CD8-positive, alpha-beta memory T cell (primary cell): ENCODE measurements at places on chromosomes 16 and 17. TPM values are rescaled to one million over a fixed set of nuclear protein-coding genes. Genes with fewer than 3 reads are reported as not detected.

DNA sequence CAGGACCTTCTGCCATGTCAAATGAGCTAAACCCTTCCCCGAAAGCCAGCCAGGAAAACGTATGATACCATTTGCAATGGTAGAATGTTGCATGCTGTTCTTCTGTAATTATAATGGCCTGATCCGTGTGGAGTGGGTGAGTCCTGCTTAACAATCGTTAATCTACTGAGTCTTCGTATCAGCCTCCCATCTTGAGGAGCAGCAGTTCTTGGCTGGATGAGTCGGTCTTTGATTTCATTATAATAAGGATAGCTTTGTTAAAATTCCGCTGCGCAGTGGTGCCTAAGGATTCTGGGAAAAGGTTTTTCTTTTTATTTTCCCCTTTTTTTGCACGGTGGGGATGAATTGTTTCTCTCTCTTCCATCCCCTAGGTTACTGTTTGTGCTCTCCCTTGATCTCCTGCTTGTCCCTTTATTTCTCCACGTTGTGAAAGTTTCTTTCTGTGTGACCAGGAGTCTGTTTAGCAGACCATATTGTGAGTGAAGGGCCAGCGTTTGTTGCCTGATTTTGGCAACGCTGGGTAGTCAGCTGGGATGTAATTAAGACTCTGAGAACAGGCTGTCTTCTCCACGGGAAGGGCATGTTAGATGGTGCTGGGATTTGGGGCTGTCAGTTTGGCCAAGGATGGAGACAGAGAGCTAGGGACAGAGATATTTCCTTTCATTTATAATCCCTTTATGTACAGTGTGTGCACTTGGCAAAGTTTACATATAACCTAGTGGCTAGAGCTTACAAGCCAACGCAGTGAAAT is 263.0 kb downstream of the FTO start:
- no peak overlapping the region for H3K4me3 ChIP-seq
- DNase-seq: no peak
- H3K36me3 ChIP-seq: no peaks in the 10 kb centered on the region
- no peaks in the 10 kb centered on the region for H3K4me1 ChIP-seq

BIRC5 gene
- polyA plus RNA-seq: 0.69 TPM

GRCh38 chr17:43324205-43324893 is 74.4 kb upstream of the ARL4D start:
- no peaks in the 10 kb centered on the region for H3K4me1 ChIP-seq
- H3K27ac ChIP-seq: no peak overlapping the region
- DNase-seq: no peak
- no peak overlapping the region for H3K4me3 ChIP-seq
- H3K36me3 ChIP-seq: no peaks in the 10 kb centered on the region

GRCh38 chr16:27149986-27150385 is 53.3 kb upstream of the KDM8 start:
- H3K36me3 ChIP-seq: no peaks in the 10 kb centered on the region
- no peak overlapping the region for H3K4me3 ChIP-seq
- no peak for DNase-seq
- peaks cover 5% of the 10 kb centered on the region for H3K4me1 ChIP-seq

DNA sequence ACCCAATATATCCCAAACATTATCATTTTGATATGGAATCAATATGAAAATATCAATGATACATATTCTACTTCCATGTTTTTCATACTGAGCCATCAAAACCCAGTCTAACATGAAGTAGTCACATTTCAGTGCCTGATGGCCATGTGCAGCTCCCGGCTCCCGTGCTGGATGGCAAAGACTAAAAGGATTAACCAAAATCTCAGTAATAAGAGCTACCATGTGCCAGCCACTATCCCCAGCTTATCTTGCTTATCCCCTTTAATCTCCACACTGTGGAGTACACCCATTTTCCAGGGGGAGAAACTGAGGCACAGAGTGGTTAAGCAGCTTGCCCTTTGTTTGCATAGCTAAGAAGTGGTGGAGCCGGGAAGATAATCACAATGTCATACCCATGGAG is 9.2 kb downstream of the CD300LG start:
- H3K27ac ChIP-seq: no peak overlapping the region
- no peak overlapping the region for H3K4me3 ChIP-seq
- DNase-seq: no peak
- H3K27me3 ChIP-seq: no peaks in the 10 kb centered on the region
- no peaks in the 10 kb centered on the region for H3K4me1 ChIP-seq
- H3K36me3 ChIP-seq: no peaks in the 10 kb centered on the region

UTS2R gene
- polyA plus RNA-seq: not detected

KRTAP9-3 gene
- not detected for polyA plus RNA-seq

DNA sequence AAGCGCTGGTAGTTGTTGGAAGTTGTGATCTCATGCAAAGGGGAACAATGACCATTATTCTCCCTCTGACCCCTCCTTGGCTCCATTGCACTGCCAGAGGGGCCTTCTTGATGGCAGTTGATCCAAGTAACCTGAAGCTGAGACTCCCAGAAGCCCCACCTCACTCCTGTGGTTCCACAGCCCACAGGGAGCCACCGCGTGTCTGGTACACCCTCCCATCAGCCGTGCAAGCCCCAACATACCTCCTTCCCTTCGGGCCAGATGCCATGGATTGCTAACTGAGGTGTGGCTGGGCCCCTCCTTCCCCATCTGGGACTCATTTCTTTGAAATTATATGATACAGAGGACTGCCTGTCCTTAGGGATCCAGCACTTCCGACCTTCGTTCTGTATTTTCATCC is 17.8 kb downstream of the SAP30BP start:
- peaks cover 43% of the 10 kb centered on the region for H3K4me1 ChIP-seq
- DNase-seq: no peak
- no peak overlapping the region for H3K4me3 ChIP-seq

ITGA2B gene
- polyA plus RNA-seq: 0.12 TPM

- DNase-seq: no peak
- H3K36me3 ChIP-seq: no peaks in the 10 kb centered on the region
- H3K27ac ChIP-seq: no peak overlapping the region
- H3K4me1 ChIP-seq: peaks cover 14% of the 10 kb centered on the region
Measured at GRCh38 chr16:89707695-89708094, 6.2 kb upstream of the SPATA2L start.

TNFRSF17 gene
- not detected for polyA plus RNA-seq

DNA sequence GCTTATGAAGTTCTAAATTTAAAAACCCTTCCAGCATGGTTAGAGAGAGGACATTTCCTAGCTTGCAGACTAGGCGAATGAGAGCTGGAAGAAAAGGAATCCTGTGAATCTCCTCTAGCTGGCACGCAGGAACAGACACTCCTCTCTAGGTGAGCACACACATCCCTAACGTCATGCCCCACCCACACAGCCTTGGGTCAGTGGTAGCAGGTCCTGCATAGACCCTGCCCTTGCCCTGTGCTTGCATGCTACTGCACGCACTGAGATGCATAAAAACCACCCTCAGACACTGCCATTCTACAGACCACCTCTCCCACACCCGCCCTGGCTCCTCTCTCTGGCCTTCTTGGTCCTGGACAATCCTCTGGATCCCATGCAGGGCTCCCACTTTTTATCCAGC is 23.5 kb downstream of the CES1 start:
- H3K4me3 ChIP-seq: no peak overlapping the region
- H3K4me1 ChIP-seq: no peaks in the 10 kb centered on the region
- no peak overlapping the region for H3K27ac ChIP-seq
- H3K36me3 ChIP-seq: no peaks in the 10 kb centered on the region
- H3K27me3 ChIP-seq: no peaks in the 10 kb centered on the region
- DNase-seq: no peak

GRCh38 chr17:48753794-48754499 is 25.4 kb upstream of the HOXB13 start:
- peaks cover 83% of the 10 kb centered on the region for H3K27me3 ChIP-seq
- no peak for DNase-seq
- H3K27ac ChIP-seq: no peak overlapping the region
- H3K4me1 ChIP-seq: no peaks in the 10 kb centered on the region
- no peak overlapping the region for H3K4me3 ChIP-seq
- no peaks in the 10 kb centered on the region for H3K36me3 ChIP-seq

- H3K4me3 ChIP-seq: no peak overlapping the region
- no peaks in the 10 kb centered on the region for H3K36me3 ChIP-seq
- no peak for DNase-seq
- no peak overlapping the region for H3K27ac ChIP-seq
Measured at GRCh38 chr17:8392274-8392673, 5.4 kb downstream of the RNF222 start.

DNA sequence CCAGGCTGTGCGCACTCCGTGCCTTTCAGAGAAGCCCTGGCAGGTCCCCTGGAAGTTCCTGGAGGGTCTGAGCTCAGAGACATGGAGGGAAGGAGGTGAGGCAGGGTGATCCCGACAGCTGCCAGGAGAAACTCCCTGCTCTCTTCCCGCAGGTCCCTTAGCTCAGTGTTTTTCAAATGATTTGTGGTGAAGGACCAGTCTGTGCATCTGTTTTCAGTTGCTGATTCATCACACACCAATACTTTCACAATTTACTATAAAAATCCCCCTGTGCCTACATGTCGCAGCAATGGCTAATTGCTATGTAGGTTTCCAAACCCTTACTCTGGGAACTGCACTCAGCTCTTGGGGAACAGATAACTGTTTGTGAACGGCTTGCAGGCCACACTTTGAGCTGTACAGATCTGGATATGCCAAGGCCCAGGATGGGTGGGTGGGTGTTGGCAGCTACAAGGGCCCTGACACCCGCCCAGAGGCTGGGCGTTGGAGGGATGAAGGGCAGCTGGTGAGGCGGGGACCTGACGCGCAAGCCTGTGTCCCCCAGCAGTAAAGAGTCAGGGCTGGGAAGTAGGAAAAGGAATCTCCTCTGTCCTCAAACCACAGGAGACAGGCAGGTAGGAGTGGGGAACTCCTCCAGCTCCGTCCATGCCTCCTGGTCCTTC is 20.5 kb upstream of the EMP2 start:
- H3K4me1 ChIP-seq: no peaks in the 10 kb centered on the region
- H3K4me3 ChIP-seq: no peak overlapping the region
- H3K36me3 ChIP-seq: no peaks in the 10 kb centered on the region
- H3K27me3 ChIP-seq: no peaks in the 10 kb centered on the region

DNA sequence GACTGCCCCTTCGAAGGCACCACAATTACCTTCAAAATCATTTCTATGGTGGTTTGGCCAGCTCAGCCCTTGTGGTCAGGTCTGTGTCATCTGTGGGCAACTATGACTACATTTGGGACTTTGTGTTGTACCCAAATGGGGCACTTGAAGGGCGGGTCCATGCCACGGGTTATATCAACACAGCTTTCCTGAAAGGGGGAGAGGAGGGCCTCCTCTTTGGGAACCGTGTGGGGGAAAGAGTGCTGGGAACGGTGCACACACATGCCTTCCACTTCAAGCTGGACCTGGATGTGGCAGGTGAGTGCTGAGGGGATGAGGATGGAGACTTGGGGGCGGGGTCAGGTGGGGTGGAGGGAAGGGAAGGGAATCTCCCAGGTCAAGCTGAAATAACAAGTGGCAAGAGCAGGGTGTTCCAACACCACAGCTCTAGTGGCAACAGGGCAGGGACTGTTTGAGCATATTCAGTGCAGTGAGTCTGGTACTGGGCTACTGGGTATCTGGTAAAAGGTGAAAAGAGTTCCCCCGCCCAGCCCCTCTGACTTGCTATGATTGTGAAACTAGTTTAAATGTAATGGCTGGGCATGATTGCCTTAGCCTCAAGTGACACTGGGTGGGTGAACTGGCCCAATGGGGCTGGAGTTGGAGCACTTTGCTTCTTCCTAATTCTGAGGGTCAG is 1.7 kb downstream of the AOC2 start:
- no peaks in the 10 kb centered on the region for H3K4me1 ChIP-seq
- no peak overlapping the region for H3K27ac ChIP-seq
- H3K4me3 ChIP-seq: no peak overlapping the region

C16orf92 gene
- not detected for polyA plus RNA-seq

DNA sequence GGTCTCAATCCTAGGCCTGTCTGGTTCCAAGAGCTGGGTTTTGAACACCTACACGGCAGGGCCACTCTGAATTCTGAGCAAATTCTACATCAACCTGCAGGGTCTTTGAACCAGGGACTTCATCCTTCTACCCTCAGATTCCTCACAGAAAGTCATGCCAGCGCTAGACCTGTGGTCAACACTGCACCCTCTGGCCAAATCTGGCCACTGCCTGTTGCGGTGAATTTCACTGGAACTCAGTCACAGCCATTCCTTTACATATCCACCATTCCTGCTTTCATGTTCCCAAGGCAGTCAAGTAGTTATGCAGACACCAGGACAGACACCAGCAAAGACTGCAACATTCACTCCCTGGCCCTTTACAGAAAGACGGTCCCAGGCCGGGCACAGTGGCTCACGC is 144.6 kb downstream of the C16orf95 start:
- no peaks in the 10 kb centered on the region for H3K36me3 ChIP-seq
- DNase-seq: no peak
- H3K27ac ChIP-seq: no peak overlapping the region
- no peaks in the 10 kb centered on the region for H3K27me3 ChIP-seq
- no peaks in the 10 kb centered on the region for H3K4me1 ChIP-seq
- H3K4me3 ChIP-seq: no peak overlapping the region

DNA sequence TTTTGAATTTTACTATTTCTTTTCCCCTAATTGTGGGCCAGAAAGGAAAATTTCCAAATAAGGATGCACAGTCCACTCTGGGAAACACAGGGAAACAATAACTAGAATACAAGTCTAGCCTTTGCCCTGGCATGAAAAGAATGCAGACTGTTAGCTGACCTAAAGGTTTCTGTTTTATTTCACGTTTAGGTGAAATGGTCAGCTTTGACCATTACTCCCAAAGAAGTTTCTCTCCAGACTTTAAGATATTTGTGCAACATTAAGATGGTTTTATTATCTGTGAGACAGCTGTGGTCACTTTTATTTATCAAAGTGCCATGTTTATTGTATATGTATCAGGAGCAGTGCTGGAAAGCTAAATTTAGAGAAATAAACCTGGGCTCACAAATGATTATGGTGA is 163.9 kb downstream of the SPECC1 start:
- H3K36me3 ChIP-seq: no peaks in the 10 kb centered on the region
- no peak for DNase-seq
- H3K27ac ChIP-seq: no peak overlapping the region
- H3K27me3 ChIP-seq: no peaks in the 10 kb centered on the region
- H3K4me3 ChIP-seq: no peak overlapping the region
- H3K4me1 ChIP-seq: no peaks in the 10 kb centered on the region

G6PC1 gene
- polyA plus RNA-seq: not detected

CD300H gene
- not detected for polyA plus RNA-seq

PTGES3L gene
- not detected for polyA plus RNA-seq

- H3K27ac ChIP-seq: no peak within 1 kb of the TSS
- peaks cover 16% of the 10 kb centered on the region for H3K27me3 ChIP-seq
- no peak for DNase-seq
- no peaks in the 10 kb centered on the region for H3K4me1 ChIP-seq
- H3K4me3 ChIP-seq: no peak within 1 kb of the TSS
Measured at GRCh38 chr17:181245-182049, at the start of gene DOC2B. TSS of gene DOC2B (minus strand) at chr17:181650. CDS start at chr17:181479, 171 bp downstream.
